ENCODE measurements at places on chromosomes 12 and 14. TPM values are rescaled to one million over a fixed set of nuclear protein-coding genes. Genes with fewer than 3 reads are reported as not detected.

SPIC gene
- total RNA-seq = not detected

FIGNL2 gene
- total RNA-seq = 0.40 TPM

HELB gene
- total RNA-seq = 26.2 TPM

PYGL gene
- 0.62 TPM for total RNA-seq

BICDL1 gene
- 4.3 TPM for total RNA-seq

TAS2R19 gene
- total RNA-seq = 4.2 TPM

NAV3 gene
- total RNA-seq = not detected

KRT71 gene
- not detected for total RNA-seq

C14orf39 gene
- not detected for total RNA-seq

PPP4R3A gene
- 138 TPM for total RNA-seq

GPR132 gene
- total RNA-seq = 80.9 TPM

PAH gene
- not detected for total RNA-seq

SRGAP1 gene
- 1.0 TPM for total RNA-seq

DBX2 gene
- not detected for total RNA-seq

ADAM20 gene
- 0.84 TPM for total RNA-seq

SDR9C7 gene
- not detected for total RNA-seq

SRRM4 gene
- total RNA-seq = not detected

SH2B3 gene
- total RNA-seq = 12.2 TPM

APOLD1 gene
- 3.3 TPM for total RNA-seq

HAL gene
- total RNA-seq = 1.6 TPM

AKAP5 gene
- total RNA-seq = 2.2 TPM

TCL1B gene
- not detected for total RNA-seq

CD69 gene
- 53.6 TPM for total RNA-seq

TSPAN19 gene
- total RNA-seq = not detected

HRK gene
- total RNA-seq = not detected

HHIPL1 gene
- not detected for total RNA-seq

AKAP6 gene
- total RNA-seq = not detected

NEUROD4 gene
- not detected for total RNA-seq

SLC25A29 gene
- total RNA-seq = 37.9 TPM

RPAP3 gene
- total RNA-seq = 26.3 TPM

NRDE2 gene
- 20.2 TPM for total RNA-seq

AHNAK2 gene
- not detected for total RNA-seq

DRAM1 gene
- 63.0 TPM for total RNA-seq

IGF1 gene
- not detected for total RNA-seq

CPNE6 gene
- not detected for total RNA-seq

WASHC3 gene
- 21.0 TPM for total RNA-seq

SMOC1 gene
- not detected for total RNA-seq

OR6C75 gene
- total RNA-seq = not detected

GPRC5D gene
- not detected for total RNA-seq

TMEM63C gene
- 0.84 TPM for total RNA-seq

WBP11 gene
- 74.0 TPM for total RNA-seq

KCNJ8 gene
- total RNA-seq = not detected

C14orf132 gene
- total RNA-seq = not detected

OAS3 gene
- total RNA-seq = 20.1 TPM

IRAK3 gene
- total RNA-seq = 18.8 TPM

VWF gene
- total RNA-seq = not detected

HCFC2 gene
- total RNA-seq = 17.6 TPM

KHNYN gene
- total RNA-seq = 65.3 TPM

FBLN5 gene
- total RNA-seq = not detected

APOF gene
- total RNA-seq = not detected

LRRK2 gene
- total RNA-seq = 0.29 TPM

VAMP1 gene
- 24.1 TPM for total RNA-seq

SLC35E3 gene
- 12.7 TPM for total RNA-seq

KRT79 gene
- not detected for total RNA-seq

ALG10 gene
- total RNA-seq = 15.2 TPM

TOGARAM1 gene
- total RNA-seq = 11.0 TPM

IFNG gene
- total RNA-seq = 58,992 TPM

TMEM253 gene
- total RNA-seq = not detected

NFE2 gene
- total RNA-seq = 3.7 TPM

All from natural killer cell treated with Interleukin-12 subunit alpha and Interleukin-12 subunit beta and Interleukin-15 and Interleukin-18, amount 100 ng/mL, for 72 hours (primary cell).